ENCODE measurements at places on chromosomes 3 and 15.

GRCh38 chr15:77518458-77518857 is 97.8 kb downstream of the HMG20A start:
- DNase-seq, result no peak

DNA sequence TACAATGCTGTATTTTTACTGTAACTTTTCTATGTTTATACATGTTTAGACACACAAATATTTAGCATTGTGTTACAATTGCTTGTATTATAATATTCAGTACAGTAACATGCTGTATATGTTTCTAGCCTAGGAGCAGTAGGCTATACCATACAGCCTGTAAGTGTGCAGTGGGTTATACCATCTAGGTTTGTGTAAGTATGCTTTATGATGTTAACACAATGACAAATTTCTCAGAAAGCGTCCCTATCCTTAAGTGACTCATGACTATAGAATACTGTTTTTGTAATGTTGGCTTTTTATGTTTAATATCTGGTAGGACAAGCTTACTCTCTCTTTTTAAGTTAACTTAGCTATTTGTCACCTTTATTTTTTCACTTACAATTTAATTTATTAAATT is 127.5 kb upstream of the THRB start:
- DNase-seq, result no peak

DNA sequence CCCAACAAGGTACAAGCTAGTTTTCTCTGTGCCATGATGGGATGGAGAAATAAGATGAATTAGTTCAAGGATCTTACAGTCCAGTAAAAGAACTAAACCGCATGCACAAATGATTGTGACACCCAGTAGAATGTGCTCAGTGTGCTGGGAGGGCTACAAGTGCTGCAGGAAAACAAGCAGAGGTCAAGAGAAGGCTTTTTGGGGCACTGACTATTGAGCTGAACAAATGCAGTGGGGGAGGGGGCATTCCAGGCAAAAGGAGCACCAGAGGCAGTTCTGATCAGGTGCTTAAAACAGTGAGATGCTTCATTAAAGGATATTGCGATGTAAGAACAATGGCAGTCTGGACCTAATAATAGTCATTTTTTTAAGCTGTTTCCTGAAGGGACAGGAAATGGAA is 6.0 kb downstream of the SLC27A2 start:
- no peak for DNase-seq

DNA sequence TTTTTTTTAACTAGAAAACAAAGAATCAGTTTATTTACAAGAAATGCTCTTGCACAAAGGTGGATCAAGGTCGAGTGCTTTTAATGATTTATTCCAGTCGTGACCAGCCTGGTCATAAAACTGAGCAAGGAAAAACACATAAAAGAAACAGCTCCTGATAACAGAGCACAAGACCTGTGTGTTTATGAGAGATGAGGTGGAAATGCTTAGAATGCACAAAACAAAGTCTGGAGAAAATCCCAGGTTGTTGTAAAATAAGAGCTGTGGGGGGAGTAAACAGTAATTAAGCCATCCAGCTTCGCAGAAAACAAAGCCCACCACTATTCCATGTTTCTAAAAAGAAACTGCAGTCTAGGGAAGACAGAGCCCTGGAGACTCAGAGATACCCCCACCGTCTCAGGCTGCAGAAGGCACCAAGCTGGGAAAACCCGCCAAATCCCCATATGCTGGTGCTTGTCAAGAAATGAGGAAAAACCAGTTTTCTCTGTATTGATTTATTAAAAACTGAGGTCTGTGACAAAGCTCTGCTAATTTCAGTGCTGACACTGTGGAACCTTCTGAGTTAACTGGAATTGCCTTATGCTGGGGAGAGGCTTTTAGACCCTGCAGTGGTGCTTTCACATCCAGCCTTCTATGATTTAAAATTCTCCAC is 139.3 kb downstream of the ADAMTS17 start:
- DNase-seq, result no peak

GRCh38 chr15:70406617-70407335 is 309.1 kb upstream of the TLE3 start:
- no peak for DNase-seq

DNA sequence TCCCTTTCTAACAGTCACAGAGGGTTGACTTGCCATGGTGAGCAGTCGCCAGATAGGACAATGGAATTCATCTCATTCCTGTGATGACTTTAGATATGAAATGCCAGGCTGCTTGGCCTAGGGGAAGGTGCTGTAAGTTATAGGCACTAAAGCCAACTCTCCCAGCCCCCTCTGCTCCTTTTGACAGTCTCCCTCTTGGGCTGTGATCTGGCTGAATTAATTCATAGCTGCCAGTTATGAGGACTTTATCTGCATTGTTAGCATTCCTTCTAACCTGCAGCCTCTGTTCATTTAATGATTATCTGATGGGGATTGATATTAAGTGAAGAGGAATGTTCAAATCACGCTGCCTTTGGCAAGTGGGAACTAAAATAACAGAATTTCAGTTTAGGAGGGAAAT is 427.1 kb upstream of the RASGRP1 start:
- DNase-seq, result peak; percentile 77

DNA sequence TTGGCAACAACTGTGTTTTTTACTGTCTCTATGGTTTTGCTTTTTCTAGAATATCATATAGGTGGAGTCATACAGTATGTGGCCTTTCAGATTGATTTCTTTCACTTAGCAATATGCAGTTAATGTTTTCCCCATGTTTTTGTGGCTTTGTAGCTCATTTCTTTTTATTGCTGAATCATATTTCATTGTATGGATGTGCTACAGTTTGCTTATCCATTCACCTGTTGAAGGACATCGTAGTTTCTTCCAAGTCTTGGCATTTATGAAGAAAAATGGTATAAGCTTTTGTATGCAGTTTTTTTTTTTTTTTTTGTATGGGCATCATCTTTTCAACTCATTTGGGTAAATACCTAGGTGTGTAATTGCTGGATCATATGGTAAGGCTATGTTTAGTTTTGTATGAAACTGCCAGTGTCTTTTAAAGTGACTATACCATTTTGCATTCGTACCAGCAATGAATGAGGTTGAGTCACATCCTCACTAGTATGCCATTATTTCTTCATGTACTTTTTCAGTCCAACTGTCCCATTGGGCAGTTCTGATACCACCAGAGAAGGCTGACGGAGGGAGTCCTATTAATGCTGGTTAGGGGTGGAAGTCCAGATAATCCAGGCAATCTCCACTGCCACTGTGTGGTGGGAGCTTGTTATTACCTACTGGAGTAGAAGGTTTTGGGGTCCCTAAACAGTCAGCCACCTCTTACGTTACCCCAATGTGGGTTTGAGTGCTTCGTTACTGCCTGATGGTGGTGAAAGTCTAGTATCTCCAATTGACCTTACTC is 210.5 kb downstream of the DOCK3 start:
- no peak for DNase-seq

GRCh38 chr3:12054245-12054644 is 50.1 kb downstream of the SYN2 start:
- no peak for DNase-seq

- no peak for DNase-seq
Observed at GRCh38 chr3:106113747-106114146, 244.9 kb upstream of the CBLB start.

DNA sequence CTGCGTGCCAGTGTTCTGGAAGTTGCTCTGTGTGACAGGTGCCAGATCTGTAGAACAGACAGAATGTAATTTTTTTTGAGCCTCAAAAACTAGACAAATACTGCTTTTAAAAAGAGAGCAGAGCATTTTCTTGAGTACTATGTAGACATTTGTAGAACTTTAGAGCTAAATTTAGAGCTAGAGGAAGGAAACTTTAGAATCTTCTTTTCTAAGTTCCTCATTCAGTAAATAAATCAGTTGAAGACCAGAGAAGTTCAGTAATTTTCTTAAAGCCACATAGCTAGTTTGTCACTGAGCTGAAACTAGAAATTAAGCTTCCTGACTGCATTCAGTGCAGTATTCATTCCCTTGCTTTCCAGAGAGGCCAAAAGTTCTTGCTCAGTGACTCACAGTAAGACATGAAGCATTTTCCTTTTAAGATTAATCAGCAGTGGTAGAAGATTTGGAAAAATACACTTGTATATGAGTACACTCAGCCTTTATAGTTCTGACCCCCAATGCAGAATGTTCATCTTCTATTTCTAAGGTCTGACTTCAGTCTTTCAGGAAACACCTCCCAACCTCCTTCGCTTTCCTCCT is 83.6 kb upstream of the TSEN2 start:
- peak; percentile 56 for DNase-seq

DNA sequence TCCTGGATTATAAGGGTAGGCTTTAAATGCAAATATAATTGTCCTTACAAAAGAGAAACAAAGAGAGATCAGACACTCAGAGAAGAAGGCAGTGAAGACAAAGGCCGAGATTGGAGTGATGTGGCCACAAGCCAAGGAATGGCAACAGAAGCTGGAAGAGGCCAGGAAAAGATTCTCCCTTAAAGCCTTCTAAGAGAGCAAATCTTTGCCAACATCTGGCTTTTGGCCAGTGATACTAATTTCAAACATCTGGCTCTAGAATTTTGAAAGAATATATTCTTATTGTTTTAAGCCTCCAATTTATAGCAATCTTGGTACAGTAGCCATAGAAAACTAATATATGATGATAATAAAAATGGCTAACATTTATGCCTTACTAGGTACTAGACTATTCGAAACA is 615.8 kb upstream of the ZNF385D start:
- DNase-seq, result peak; percentile 5

- DNase-seq, result peak; percentile 69
Observed at GRCh38 chr3:184505076-184505878, 56.3 kb upstream of the EPHB3 start.

DNA sequence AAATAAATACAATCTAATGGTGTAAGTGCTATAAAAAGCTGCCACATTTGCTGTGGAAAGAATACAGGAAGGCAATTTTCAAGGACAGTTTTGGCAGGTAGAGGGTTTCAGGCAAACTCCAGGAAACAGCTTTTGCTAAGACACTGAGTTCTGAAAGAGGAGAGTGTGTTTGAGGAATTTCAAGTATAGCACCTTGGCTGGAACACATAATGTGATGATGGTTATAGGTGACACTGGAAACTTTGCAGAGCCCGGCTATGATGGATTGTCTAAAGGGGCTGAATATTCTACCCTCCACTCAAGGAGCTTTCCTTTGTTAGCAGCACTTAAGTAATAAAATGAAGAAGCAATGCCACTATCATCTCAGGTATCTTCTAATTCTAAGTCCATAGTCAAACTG is 209.4 kb upstream of the TGFBR2 start:
- DNase-seq, result no peak

DNA sequence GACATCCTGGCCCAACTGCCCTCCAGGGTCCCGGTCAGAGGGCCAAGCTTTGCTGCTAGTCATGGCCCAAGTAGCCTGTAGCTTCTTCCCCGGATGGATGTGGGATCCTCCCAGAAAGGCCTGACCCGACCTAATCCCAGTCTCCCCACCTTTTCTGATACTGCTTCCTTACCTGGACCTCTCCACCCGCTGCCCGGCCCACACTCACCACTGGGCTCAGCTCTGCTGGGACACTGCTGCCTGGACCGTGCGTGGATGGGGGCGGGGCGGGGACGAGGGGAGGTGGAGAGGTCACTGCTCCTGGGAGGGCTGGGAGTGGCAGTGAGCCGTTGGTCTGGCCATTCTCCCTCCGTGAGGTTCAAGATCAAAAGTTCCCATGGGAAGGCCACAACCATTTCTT is 40.3 kb upstream of the FURIN start:
- no peak for DNase-seq

DNA sequence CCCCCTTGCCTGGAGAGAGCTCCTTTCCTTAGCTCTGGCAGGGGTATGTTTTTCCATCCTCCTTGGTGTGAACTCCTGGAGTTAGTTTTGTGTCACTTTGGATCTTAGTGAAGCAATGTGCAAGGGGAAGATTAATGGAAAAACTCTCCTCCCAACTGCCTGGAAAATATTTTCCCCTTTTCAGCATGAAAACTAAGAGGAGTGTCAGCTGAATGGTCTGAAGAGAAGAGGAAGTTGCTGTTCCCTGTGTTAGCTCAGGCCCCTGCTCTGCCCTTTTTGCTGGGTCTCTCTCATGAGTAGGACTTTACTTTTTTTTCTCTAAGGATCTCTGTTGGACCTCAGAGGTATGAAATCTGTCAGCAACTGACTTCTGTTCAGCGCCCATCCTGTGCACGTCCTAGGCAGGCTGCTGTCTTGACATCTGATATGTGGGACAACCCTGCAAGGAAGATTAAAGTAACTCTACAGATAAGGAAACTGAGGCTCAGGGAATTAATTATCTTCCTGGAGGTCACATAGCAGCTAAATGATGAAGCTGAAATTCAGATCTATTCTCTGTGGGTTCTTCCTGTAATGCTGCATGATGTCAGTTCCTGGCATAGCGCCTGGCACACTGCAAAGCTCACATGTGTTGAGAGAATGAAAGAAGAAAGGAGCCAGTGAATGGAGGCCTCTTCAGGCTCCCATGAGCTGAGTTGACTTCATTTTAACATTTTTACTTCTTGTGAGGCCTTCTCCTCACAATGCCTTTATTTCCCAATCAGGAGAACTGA is 109.7 kb upstream of the GALNT15 start:
- peak; percentile 97 for DNase-seq

Data from AG10803 (cell line).